ENCODE measurements at places on chromosomes 6 and 20.

DNA sequence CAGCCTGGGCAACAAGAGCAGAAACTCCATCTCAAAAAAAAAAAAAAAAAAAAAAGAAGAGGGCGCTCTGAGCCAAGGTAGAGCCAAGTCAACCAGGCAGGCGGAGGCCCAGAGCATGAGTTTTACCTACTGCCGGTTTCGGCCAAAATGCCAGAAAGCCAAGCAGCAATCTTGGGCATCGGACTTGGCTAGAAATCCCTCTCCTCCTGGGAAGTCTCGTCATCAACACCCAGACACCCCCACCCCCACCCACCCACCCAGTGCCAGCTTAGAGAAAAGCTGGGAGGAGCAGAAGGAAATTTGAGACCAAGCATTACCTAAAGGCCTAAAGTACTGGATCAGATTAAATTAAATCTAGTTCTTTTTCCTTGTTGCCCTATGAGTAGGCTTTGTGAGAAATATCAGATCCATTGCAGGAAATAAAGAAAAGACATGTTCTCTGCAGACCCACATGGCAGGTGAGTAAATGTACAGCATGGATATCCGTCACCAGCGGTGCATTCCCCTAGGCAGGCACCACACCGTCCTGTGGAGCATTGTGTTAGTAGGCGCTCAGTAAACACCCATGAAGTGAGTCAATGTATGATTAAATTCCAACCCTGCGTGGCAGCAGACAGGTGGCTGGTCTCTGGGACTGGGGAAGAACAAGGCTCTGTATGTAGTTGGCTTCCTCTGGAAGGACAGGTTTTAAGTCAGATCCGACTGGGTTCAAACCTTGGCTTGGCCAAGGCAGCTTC, 21.0 kb downstream of the RIPOR3 start:
- DNase-seq, result no peak

GRCh38 chr6:77089776-77090175, 373.5 kb downstream of the HTR1B start:
- no peak for DNase-seq

DNA sequence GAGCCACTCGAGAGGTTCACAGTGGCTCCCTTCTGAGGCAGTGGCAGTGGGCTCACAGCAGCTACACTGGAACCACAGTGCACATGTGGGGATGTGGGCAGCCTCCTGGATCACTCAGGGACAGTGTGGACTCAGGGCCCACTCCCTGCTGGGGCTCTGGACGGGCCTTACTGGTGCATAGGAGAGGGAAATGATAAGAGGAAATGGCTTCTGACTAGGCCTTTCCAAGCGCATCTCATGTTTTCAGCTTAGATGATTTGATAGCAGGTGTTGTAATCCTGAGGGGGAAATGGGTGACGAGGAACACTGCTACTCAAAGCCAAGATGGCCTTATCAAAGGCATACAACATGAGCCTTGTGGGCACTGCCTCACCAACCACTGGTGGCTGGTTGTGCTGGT, 44.0 kb downstream of the PANK2 start:
- no peak for DNase-seq

DNA sequence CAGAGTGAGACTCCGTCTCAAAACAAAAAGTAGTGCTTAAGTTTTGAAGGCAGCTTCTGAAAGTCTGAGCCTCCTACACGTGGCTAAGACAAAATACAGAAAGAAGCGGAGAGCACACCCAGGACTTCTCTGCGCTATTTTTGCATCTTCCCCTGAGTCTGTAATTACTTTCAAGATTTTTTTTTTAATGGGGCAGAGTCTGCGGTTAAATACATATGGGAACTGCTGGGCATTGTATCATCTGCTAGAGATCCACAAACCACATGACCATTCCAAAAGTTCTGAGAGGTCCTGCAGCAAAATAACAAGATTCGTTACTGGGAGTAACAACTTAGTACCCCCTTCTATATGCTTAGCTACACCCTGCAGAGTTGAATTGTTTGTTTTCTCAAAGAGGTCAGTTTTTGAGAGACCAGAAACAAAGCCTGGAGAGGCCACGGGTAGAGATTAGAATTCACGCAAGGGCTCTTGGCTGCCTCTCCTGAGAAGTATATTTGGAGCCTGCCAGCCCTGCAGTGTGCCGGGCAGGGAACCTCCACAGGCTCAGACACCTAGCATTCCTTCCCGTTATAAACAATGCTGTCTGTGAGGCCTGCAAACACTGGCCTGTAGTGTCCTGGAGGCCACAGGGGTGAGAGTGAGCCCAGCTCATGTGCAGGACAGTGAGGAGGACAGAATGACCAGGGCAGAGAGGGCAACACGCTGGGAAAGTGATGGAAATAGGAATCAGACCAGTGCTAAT, 48.2 kb upstream of the FAM50B start:
- no peak for DNase-seq

DNA sequence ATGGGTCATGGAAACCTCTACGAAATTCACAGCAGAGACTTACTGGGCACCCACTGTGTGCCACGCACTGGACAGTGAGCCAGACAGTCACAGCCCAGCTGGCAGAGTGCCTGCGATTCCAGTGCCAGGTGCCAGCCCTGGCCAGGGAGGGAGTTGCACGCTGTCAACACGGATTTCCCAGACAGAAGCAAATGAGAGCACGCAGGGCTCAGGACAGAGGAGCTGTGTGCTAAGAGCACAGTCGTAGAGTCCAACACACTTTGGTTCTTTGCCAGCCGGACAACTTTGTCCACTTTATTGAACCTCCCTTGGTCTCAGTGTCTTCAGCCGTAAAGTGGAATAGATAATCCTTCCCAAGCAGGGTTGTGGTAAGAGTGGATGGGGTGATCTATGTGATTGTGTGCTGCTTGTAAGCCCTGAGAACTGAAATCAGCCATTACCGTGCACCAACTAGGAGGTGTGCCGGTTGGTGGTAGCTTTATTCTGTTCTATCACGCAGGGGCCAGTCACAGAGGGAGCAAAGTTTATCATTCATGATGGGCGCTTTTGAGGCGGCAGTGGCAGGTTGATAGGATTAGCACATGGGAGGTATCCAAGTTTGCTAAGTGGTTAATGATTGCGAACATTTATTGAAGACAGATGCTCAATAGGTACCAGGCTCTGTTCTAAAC, 40.6 kb downstream of the SIRPA start:
- DNase-seq, result no peak

- no peak for DNase-seq
Measured at GRCh38 chr6:34138191-34138590, 7.7 kb downstream of the GRM4 start.

- no peak for DNase-seq
Measured at GRCh38 chr6:159953091-159953601, 15.7 kb upstream of the IGF2R start.

DNA sequence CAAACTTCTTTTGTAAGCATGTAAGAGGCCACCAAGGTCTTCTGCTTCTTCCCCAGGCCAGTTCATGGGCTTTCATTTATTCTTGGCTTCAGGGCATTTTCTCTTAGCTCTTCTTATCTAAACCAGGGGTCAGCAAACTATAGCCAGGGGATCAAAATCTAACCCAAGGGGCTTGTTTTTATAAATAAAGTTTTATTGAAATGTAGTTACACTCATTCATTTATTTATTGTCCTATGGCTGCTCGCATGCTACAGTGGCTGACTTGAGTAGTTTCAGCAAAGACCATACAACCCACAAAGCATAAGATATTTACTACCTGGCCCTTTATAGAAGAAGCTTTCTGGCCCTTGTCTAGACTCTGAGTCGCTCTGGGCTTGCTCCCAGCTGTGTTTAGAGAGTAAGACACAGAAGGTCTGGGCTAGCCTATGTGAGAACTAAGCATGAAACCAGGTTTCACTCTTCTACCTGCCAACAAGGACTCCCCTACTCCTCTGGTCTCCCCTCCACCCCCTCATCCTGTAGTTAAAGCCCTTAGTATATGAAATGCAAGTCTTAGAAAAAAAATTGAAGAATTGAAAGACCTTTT, 43.2 kb downstream of the KHDC1L start:
- no peak for DNase-seq

- no peak for DNase-seq
Measured at GRCh38 chr20:58852543-58853271, at the start of gene GNAS. TSS of gene GNAS (plus strand) at chr20:58852716.

GRCh38 chr6:121492536-121492935, 57.1 kb downstream of the GJA1 start:
- DNase-seq, result no peak

DNA sequence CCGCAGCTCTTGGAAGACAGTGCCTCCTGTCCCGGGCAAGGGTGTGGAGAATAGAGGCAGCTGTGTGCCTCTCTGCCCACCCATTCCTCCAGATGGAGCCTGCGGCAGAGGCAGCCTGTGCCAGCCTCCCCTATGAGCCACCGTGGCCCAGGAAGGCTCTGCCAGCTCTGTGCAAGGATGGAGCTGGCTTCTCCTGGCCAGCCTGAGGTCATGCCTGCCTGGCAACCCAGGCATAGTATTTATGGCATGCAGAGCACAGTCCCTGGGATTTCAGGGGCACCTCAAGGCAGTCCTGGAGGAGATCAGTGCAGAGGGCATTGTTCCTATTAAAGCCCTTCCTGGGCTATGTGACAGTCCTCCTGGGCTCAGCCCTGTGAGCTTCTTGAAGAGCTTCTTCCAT, 1.5 kb downstream of the EPB41L1 start:
- no peak for DNase-seq

GRCh38 chr6:108715832-108716231, 132.4 kb upstream of the ARMC2 start:
- no peak for DNase-seq

- no peak for DNase-seq
Measured at GRCh38 chr6:45256697-45257695, 71.1 kb upstream of the RUNX2 start.

GRCh38 chr6:106254636-106255035, 70.9 kb downstream of the ATG5 start:
- DNase-seq, result no peak

GRCh38 chr6:81476881-81477280, 275.6 kb downstream of the TENT5A start:
- no peak for DNase-seq

DNA sequence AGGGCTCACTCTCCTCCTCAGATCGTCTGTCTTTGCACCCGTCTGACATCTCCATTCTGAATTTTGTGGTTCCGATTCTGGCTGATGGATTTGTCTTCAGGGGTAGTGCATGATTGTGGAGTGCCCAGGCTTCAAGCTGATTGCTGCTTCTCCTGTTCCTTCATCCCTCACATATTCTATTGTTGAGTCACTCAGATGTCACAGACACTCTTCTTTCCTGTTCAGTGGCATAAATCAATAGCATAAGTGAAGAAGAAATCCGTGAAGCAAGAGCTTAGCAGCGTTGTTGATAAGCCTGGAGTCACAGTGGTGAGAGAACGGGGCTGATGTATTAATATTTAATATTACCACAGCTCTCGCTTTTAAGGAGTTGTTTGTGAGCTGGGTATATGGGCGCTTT, 152.5 kb downstream of the MTHFD1L start:
- no peak for DNase-seq

- no peak for DNase-seq
Measured at GRCh38 chr6:156793200-156793599, 16.0 kb downstream of the ARID1B start.

DNA sequence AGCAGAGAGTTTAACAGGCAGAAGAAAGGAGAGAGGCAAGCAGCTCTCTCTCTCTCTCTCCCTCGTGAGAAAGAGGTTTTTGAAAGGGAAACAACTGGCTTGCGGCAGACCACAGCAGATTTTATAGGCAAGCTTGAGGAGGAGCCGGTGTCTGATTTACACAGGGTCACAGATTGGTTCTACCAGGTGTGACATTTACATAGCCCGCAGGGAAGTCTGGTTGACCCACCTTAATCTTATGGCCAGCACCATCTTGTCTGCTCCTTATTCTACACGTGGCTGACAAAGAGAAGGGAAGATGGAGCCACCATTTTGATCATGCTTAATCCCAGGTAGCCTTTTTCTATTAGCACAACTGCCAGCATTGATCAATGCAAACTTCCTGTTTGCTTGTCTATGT, 65.4 kb downstream of the OR2J2 start:
- DNase-seq, result no peak

GRCh38 chr6:142561511-142562265, 259.9 kb downstream of the ADGRG6 start:
- no peak for DNase-seq

GRCh38 chr6:27332692-27333641, 20.9 kb upstream of the POM121L2 start:
- no peak for DNase-seq

DNA sequence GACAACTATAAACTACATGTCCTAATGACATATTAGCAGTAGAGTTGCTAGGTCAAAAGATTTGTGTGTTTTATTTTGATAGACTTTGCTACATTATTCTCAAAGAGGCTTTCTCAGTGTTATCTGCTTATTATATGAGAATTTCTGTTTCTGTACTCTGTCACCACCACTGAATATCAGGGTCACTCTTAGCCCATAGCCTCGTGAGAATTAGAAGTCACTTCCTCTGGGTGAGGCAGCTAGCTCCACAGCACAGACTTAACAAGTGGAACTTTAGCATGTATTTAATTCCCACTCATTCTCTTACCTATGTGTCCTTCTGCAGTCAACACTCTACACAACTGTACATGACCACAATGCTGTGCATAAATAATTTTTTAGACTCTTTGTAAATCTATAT, 6.7 kb downstream of the PHACTR2 start:
- no peak for DNase-seq

DNA sequence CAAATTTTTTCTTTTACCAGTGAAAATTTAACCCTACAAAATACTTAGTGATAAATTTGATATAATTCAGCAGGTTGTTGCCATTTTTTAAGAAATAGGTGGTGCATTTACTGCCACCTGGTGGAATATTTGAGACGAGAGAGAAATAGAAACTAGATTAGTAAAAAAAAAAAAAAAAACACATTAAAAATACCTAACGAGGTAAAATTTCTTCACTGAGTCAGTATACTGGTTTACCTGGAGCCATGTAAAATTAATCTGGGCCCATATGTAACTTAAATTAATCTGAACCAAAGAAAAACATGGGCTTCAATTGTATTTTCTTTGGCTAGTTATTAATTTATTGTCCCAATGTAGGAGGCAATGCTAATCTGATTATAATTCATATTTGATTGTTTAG, 520.8 kb downstream of the EPM2A start:
- DNase-seq, result no peak

DNA sequence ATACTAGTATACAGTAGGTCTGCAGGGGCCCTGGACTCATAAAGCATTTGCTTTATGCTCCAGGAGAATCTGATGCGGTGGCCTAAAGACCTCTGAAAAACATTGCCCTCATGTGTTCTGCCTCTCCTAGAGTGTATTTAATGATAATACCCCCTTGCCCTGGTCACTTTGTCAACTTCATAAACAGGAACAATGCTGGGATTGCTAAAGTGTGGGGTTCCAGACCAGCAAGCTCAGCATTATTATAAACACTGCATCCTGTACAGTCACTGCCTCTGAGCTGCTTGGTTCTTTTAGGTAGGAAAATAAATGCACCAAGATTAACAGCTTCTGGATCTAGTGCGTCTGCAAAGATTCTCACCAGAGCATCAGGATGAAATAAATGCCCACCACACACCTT, 12.2 kb downstream of the TREM1 start:
- DNase-seq, result no peak

GRCh38 chr6:83221889-83222479, 28.8 kb downstream of the RWDD2A start:
- no peak for DNase-seq

Data from left renal pelvis (tissue), 4 donors.